Activated CD4-positive, alpha-beta T cell treated with anti-CD3 and anti-CD28 coated beads, Interleukin-2, amount 50 U/mL, for 4 hours (primary cell): ENCODE measurements at places on chromosomes 5 and 9.

DNA sequence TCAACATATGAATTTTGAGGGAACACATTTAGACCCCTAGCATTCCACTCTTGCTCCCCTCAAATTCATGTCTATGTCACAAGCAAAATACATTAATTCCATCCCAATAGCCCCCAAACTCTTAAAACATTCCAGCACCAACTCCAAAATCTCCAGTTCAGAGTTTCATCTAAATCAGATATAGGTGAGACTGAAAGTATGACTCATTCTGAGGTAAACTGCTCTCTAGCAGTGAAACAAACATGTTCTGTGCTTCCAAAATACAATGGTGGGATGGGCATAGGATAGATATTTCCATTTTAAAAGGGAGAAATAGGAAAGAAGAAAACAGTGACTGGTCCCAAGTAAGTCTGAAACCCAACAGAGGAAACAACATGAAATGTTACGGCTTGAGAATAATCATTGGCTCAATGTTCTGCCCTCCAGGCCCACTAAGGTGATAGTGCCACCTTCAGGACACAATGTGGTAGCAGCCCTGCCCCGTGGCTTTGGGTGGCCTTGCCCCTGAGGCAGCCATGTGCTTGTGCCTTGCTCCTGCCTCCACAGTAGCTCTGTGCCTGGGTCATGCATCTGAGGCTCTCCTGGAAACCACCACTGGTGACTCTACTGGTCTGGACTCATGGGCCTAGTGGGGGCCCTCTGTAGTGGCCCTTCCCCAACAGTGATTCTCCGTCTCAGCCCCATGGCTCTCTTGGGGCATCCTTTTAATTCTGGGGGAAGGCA lies 36.4 kb upstream of the IPPK start:
- peak; percentile 13 for DNase-seq

DNA sequence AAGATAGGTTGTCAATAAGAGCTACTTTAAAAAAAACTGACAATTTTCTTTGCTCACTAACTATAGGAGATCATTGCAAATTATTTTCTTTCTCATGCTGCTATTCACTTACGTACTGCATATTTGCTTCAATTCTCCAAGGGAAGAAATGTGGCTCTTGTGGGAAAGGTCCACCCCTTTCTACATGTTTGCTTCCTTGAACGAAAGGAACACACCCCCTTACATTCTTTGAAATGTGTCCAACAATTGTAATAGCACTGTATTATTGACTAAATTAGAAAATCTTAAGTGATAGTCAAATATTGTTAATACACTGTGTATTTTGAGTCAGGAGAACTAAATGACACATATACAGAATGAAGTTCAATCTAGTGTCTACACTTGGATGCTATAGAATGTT lies 5.2 kb downstream of the MEF2C start:
- no peak for DNase-seq

DNA sequence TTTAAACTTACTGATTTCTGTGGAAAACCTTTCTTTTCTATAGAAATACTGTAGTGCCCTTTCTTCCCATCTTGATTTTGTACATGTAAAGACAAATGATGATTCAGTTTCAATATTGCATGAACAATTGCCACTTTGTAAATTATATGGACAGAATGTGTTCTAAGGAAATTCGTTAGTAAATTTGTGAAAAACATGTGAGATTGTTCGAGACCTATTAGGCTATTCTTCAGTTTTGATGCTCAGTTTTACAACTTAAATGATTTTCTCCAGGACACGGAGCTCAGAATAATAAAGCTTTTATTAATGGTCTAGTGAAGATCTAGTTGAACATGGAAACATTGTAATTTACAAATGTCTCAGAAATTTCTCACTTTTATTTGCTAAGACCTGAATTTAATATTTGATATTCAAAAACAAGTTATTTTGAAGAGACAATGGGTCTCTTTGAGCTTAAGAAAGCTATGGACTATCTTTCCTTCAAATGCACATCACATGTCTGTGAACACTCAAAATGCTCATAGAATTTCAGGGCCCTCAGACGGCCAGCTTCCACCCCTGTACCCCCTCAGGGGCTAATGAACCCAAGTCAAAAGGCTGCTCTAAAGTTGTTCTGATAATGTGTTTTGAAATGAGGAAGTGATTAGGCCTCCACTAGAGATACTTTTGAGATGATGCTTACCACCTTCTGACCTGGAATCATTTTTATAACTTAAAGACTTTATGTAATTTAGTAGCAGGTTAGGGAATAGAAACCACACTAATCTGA lies 54.1 kb upstream of the FSD1L start:
- no peak for DNase-seq

GRCh38 chr9:76516871-76517270 lies 57.9 kb downstream of the GCNT1 start:
- DNase-seq, result no peak

DNA sequence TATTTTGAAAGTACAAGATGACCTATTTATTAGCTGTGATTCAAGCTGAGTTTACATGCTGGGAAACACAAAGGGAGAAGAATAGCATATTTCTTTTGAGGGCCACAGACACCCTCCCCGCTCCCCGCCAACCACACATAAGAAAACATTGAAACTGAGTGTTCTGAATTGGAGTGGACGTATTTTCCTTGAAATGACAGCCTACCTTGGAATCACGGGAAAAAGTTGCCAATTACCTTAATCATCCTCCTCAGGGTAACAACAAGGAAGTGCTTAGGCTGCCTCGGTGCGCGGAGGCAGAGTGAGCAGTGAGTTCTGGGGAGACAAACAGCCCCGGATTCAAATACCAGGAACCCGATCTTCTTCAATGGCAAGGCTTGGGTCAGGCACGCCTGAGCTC lies 31.4 kb downstream of the CFAP77 start:
- DNase-seq, result no peak

DNA sequence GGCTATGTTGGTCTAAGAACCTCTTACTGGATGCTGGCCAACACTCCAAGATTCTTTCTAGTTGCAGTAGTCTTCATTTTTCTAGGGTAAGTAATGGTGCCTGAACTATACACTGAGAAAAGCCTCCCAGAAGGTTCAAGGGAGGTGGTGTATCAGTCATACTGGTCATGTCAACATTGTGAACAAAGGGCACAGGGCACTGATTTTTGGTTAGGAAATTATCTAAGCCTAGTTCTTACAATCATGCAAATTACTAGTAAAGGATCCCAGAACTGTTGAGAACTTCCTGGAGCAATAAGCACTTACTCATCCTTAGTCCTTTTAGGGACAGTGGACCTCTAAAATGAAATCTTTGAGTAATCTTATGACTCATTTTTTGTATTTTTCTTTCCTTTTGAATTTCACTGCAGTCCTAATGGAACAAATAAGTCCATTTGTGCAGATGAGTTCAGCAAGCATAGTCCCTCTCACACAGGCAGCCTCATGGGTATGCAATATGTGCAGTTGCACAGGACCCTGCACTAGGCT lies 21.1 kb upstream of the CDC42SE2 start:
- DNase-seq, result no peak
